ENCODE measurements at places on chromosomes 1 and 21.

- no peak for DNase-seq
Observed at GRCh38 chr1:242242983-242243382, 244.1 kb upstream of the MAP1LC3C start.

DNA sequence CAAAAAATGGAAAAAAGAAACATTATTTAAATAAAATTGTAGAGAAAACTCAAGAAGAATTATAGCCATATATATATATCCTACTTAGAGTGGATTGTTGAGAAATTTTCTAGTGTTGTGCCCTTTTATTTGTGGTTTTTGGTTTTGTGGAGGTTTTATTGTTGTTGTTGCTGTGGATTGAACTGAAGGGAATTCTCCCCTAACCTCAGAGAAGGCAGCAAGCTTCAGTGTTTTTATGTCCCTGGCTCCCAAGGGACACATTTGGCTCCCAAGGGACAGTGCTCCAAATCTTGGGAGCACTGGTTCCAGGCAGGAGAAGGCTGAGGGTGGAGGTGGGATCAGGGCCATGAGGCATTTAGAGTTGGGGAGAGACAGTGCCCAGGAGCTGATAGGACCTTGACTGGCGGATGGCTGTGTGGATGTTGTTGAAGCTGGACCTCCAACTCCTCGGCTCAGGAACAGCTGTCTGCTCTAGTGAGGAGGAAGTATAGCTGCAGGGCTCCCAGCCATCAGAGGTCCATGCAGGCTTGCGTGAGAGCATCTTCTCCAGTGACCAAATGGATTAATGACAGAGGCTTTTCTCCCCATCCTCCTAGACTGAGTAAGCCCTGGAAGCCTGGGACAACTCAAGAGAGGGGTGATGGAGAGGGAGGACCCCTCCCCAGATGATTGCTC, 100.5 kb downstream of the TEX35 start:
- peak; percentile 10 for DNase-seq

- peak; percentile 8 for DNase-seq
Observed at GRCh38 chr1:174258148-174258550, 98.8 kb downstream of the RABGAP1L start.

GRCh38 chr1:2107586-2108212, 57.5 kb downstream of the PRKCZ start:
- DNase-seq: no peak

DNA sequence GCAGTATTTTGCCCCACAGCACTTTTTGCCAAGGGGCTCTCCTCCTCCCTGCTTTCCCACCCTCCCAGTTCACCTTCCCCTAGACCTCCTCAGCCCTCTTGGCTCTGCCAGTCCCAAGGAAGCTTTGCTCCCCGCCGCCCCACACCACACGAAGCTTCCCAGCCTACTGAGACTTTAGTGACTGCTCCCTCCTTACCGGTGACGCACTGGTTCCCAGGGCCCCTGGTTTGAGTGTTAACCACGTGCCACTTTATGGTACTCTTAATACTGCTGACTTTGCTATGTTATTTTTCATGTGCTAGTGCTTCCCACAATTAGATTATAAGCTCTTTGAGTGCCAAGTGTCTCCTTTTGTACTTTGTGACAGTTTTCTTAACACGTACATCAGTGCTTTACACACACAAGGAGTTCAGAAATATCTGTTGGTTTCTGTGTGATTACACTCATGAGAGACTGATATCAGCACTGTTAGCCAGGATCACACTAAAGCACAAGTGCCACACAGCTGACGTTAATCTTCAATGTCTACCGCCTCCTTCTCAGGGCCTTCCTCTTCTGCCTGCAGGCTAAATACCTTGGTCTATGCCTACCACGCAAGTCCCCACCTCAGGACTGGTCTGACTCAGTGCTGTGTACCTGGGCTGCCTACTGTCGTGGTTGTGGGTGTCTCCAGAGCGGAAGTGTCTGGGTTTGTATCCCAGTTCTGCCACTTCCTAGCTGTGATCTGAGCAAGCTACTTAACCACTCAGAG, 61.0 kb downstream of the DNTTIP2 start:
- no peak for DNase-seq

GRCh38 chr1:200971955-200972711, 51.4 kb downstream of the KIF21B start:
- peak; percentile 23 for DNase-seq

DNA sequence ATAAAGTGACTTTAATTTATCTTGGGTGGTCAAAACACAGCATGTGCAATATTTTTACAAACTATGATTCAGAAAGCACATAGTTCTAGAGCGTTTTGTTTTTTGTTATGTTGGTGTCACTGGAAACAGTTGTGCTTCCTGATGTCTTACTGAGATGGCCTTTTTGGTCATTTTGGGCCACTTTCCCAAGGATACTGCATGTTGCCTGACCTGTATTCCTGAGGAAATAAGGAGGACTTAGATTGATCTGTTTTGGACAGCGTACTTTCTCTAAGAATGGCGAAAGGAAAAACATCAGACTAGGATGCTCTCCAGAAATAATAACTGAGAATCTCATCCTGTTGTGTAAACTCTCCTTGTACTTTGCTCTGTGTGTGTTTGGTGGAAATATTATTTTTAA, 451.2 kb downstream of the USP25 start:
- no peak for DNase-seq

GRCh38 chr1:45585496-45586075, 1.7 kb downstream of the NASP start:
- no peak for DNase-seq

GRCh38 chr21:21045518-21045917, 47.3 kb downstream of the NCAM2 start:
- peak; percentile 36 for DNase-seq

GRCh38 chr1:211638689-211639101, 36.7 kb downstream of the NEK2 start:
- DNase-seq: peak; percentile 61

GRCh38 chr1:180260541-180260940, 30.5 kb downstream of the LHX4 start:
- no peak for DNase-seq

GRCh38 chr1:223102797-223103533, 40.1 kb downstream of the TLR5 start:
- no peak for DNase-seq

DNA sequence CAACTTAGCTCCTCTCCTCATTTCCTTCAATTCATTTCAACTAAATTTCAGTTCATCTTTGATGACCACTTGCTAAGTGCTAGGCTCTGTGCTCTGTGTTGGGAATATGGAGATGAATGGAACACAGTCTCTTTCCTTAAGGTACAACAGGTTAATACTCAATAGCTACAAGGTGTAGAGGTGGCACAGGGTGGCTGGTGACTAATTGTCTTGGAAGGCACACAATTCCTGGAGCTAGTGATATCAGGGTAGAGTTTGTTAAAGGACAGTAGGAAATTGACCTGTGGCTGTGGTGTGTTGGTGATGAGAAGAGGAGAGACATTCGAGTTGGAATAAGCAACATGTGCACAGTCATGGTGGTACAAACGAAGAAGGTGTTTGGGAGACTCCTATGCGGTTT, 124.9 kb downstream of the RUNX1 start:
- no peak for DNase-seq

DNA sequence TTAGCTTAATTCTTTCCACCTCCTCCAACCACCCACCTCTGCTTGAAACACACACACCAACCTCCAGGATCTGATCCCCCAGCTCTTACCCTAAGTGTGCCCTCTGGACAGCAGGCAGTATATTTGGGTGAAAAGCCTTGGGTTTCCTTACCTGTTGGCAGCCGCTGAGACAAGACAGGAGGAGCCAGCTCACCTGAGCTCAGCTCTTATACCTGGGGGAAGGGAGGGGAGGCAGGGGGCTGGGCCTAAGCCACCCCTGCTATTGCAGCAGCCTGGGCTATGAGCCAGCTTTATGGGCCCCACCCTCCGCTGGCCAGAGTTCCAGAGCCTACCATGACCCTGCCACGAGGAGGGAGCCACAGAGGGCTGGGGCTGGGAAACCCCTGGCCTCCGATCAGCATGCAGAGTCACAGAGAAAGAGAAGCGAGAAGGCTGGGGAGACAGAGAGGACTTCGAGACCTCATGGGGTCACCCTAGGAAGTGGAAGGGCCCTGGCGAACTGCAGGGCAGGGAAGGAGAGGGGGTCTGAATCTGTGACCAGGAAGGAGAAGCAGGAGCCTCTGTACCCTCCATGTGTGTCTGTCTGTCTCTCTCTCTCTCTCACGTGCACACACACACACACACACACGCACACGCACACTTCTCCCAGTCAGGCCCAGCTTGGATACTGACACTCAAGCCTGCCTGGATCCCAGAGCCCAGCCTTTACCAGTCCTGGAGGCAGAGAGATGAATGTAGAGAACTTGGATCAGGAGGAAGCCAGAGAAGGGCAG, at the start of gene S100A14:
Gene S100A14 (minus strand): TSS at position 182 of the 773 bp plus-strand sequence. CDS start 467 bp downstream, outside the sequence.
- no peak for DNase-seq

DNA sequence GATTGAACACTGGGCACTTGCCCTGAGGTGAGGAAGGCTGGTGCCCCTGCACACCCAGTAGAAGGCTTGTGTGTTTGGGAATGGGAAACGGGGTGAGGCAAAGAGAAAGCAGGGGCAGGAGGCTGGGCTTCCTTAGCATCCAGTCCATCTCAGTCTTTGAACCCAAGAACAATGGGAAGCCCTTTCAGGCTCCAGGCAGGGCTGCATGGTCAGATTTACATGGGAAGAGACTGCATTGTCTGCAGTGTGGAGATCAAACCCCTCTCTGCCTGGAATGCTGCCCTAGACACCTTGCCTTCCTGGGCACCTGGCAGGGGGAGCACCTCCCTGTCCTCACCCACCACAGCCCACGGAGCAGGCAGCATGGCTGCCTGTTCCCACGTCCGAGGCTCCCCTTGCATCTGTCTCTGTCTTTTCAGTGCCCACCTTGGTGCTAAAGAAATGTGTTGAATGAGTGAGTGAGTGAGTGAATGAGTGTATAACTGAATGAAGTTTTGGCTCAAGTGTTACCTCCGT, 268.5 kb downstream of the GRIK3 start:
- DNase-seq: no peak

GRCh38 chr1:157098519-157098918, 1.1 kb downstream of the ETV3L start:
- DNase-seq: no peak

DNA sequence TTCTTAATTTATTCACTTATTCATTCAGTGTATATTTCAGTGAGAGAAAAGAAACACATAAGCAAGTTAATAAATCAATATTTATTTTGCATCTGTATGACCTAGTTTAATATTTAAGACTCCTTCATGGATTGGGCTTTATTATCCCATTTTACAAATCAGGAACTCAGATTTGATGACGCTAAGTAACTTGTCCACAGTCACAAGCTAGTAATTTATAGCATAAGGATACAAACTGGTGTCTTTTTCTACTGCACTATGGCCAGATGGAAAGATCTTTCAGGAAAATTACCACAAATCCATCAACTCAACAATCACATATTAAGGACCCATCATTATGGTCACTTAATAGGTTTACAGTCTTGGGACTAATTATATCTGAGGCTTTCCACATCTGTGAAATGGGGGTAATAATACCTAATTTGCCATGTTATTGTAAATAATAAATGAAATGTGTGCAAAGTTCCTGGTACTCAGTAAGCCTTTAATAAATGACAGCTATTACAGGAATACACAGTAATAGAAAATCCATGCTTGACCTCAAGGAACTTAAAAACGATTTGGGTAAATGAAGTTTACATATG, 13.3 kb downstream of the CDKN2C start:
- no peak for DNase-seq

- DNase-seq: no peak
Observed at GRCh38 chr1:23393706-23394105, 24.1 kb upstream of the ZNF436 start.

GRCh38 chr21:41267346-41267745, 49.3 kb upstream of the FAM3B start:
- no peak for DNase-seq

DNA sequence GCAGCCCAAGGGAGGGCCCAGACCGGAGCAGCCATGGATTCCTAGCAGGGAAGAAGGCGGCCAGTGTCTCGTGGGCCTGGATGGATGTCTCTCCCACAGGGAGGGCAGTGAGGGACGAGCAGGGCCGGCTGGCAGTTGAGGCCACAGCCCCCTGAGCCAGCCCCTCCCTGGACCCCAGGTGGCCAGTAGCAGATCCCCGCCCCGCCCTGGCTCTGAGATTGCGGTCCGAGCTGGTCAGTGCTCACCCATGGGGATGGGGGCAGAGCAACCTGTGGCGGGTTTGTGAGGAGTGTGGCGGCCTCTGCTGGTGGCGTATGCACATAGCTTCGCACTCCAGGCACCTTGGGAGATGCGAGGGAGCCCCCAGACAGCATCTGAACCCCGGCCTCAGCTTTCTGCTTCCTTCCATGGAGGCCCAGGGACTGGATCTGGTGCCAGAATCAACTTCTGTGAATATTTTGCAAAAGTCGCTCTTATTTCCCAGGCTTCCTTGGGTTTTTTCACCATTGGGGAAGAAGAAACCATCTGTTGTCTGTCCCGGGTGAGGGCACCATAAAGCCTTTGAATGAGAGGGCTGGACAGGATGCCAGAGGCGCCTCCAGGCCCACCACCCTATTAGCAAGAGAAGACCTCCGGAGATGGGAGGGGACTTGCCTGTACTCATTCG, 8.4 kb upstream of the KCNN3 start:
- DNase-seq: peak; percentile 44

- no peak for DNase-seq
Observed at GRCh38 chr1:56052041-56052440, 527.3 kb downstream of the PLPP3 start.

GRCh38 chr1:36517011-36517771, 34.5 kb upstream of the CSF3R start:
- no peak for DNase-seq

DNA sequence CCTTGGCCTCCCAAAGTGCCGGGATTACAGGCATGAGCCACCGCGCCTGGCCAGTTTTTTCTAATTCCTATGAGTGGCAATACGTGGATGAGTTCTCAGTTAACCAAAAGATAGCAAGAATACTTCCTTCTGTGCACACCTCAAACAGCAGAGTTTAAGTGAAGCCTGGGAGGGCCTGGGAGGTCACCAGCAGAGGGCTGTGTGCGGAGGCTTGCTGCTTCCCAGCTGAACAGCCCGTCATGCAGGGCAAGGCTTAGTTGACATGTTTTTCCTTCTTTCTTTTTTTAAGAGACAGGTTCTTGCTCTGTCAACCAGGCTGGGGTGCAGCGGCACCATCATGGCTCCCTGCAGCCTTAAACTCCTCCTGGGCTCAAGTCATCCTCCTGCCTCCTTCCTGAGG, 17.8 kb downstream of the GNG4 start:
- no peak for DNase-seq

DNA sequence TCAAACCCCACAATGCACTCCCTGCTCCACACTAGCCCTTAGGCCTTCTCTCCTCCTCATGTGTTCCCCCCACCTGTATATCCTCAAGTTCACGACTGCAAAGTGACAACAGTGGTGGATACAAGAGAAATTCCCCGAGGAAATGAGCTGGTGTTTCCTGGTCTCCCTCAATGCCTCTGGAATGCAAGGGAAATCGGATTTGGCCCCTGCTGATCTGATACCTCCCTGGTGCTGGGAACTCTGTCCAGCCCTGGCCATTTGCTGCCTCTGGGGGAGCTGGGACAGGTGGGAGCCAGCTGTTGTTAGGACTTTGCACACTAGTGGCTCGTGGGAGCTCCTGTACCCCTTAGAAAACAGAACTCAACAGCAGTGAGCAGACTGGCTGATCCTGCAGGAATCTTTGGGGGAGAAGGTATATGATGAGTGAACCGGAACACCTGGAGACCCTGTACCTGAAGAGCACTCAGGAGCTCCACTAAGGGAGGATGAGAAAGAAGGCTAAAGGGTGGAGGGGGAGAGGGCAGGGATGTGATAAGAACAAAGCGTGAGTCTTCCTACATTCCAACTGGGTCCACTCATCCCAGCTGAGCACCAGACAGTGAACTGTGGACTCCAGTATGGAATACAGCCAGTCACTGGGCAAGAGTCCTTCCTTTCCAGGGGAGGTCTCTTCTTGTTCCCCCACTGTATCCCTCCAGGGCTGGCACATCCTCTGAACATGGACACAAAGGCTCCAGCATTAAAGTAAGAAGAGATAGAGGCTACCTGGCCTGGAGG, 69.3 kb downstream of the PLXNA2 start:
- DNase-seq: no peak
